Spinal cord (tissue), 10 donors: ENCODE measurements at places on chromosomes 3 and 15. TPM values are rescaled to one million over a fixed set of nuclear protein-coding genes. Genes with fewer than 3 reads are reported as not detected.

- H3K4me3 ChIP-seq, result no peak overlapping the region
- H3K36me3 ChIP-seq, result peaks cover 17% of the 10 kb centered on the region
- H3K4me1 ChIP-seq, result no peaks in the 10 kb centered on the region
- H3K27ac ChIP-seq, result no peak overlapping the region
- no peaks in the 10 kb centered on the region for H3K27me3 ChIP-seq
These were observed 43.5 kb downstream of the ITGB5 start for GRCh38 chr3:124843506-124844177.

DNA sequence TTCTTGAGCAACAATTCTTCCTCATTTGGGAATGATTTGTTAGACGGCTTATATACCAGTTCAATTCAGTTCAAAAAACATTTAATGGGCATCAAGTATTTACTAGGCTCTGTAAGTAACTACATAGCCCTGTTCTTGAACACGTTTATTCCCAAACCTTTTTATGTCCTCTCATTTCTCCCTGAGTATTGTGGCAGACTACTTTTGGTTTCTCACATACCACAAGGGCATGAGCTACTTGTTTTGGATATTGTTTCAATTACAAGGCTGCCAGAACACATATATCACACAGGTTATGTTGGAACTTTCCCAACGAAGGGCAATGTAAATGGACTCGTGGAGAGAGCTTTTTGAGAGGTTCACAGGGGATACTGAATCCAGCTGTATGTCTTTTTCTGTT is 363.8 kb upstream of the NAALADL2 start:
- H3K27ac ChIP-seq, result no peak overlapping the region
- no peaks in the 10 kb centered on the region for H3K4me1 ChIP-seq
- no peak overlapping the region for H3K4me3 ChIP-seq
- no peaks in the 10 kb centered on the region for H3K36me3 ChIP-seq

Gene SCAANT1
- not detected for total RNA-seq

Gene ADAMTS9
- 62.1 TPM for total RNA-seq

Gene COL6A5
- total RNA-seq, result 0.20 TPM

Gene THRB
- total RNA-seq, result 10.5 TPM

Gene WDR93
- 0.69 TPM for total RNA-seq

DNA sequence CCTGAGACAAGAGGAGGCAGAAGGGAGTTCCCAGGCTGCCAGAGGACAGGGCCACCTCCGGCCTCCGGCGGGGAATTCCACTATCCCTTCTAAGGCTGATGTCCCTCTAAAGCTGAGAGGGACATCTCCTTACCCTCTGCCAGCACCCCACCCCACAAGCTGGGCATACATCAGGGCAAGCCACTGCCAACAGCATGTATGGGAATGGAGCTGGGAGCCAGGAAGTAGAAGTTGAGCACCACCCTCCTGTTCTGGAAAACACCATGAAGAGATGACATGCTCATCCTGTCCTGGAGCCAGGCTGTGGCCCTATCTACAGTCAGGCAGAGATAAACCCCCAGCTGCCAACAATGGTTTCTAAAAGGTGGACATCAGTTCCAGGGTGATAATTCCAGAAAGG is 7.1 kb downstream of the PLCD1 start:
- H3K36me3 ChIP-seq, result peaks cover 27% of the 10 kb centered on the region
- DNase-seq, result no peak
- no peaks in the 10 kb centered on the region for H3K27me3 ChIP-seq
- peaks cover 20% of the 10 kb centered on the region for H3K4me1 ChIP-seq
- H3K4me3 ChIP-seq, result no peak overlapping the region

DNA sequence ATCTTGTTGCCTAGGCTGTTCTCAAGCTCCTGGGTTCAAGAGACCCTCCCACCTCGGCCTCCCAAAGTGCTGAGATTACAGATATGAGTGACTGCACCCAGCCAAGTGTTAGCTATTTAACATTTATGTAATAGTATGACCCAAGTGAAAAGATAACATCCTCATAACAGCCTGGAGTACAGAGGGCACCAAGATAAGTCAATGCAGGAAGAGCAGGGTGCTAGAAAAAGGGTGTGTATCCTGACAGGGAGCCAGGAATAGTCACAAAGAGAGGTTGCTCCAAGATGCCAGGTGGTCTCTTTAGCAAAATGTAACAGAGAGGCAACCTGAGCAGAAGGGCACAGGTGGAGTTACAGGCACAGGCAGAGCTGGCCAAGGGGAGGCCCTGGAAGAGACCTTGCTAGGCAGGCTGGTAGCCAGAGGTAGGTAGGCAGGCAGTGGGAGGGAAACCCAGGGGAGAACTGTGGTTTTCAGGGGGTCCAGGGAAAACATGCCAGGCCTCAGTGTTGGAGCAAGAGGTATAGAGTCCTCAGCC is 277.4 kb downstream of the ERC2 start:
- no peaks in the 10 kb centered on the region for H3K36me3 ChIP-seq
- no peaks in the 10 kb centered on the region for H3K27me3 ChIP-seq
- DNase-seq, result no peak
- no peak overlapping the region for H3K4me3 ChIP-seq

Gene GPR27
- 4.2 TPM for total RNA-seq

Gene PYGO1
- total RNA-seq, result 33.6 TPM

DNA sequence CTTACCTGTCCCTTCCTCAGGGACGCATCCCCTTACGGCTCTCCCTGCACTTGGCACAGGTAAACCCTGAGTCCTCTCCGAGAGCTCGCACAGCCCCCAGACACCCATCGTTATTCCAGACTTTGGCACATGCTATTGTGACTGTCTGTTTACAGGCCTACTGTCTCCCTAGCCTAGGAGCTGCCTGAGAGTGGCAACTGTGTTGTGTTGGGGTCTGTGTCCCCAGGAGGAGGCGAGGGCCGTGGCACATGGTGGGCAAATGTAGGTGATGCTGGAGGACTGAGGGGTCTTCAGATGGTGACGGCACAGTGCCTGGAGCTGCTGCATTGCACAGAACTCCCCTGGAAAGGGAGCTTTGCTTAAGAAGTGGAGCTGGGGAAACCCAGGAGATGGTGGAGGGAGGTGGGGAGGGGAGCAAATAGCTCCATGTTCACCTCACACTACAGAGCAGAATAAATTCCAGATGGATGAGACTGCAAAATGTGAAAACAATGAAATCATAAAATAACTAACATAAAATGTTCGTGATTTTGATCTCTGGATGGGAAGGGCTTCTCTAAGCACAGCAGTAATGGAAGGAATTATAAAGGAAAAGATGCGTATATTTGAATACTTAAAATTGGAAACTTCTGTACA is 96.5 kb downstream of the SMAD6 start:
- H3K4me3 ChIP-seq, result no peak overlapping the region
- DNase-seq, result no peak
- H3K27ac ChIP-seq, result no peak overlapping the region
- H3K36me3 ChIP-seq, result no peaks in the 10 kb centered on the region
- H3K4me1 ChIP-seq, result peaks cover 22% of the 10 kb centered on the region

- no peaks in the 10 kb centered on the region for H3K4me1 ChIP-seq
- no peak overlapping the region for H3K27ac ChIP-seq
- DNase-seq, result no peak
These were observed 83.3 kb downstream of the ANKRD28 start for GRCh38 chr3:15714448-15714847.

GRCh38 chr3:74631351-74632140 is 17.1 kb upstream of the CNTN3 start:
- H3K4me1 ChIP-seq, result no peaks in the 10 kb centered on the region
- H3K27ac ChIP-seq, result no peak overlapping the region
- H3K27me3 ChIP-seq, result no peaks in the 10 kb centered on the region
- no peak overlapping the region for H3K4me3 ChIP-seq

Gene KLHL40
- not detected for total RNA-seq

DNA sequence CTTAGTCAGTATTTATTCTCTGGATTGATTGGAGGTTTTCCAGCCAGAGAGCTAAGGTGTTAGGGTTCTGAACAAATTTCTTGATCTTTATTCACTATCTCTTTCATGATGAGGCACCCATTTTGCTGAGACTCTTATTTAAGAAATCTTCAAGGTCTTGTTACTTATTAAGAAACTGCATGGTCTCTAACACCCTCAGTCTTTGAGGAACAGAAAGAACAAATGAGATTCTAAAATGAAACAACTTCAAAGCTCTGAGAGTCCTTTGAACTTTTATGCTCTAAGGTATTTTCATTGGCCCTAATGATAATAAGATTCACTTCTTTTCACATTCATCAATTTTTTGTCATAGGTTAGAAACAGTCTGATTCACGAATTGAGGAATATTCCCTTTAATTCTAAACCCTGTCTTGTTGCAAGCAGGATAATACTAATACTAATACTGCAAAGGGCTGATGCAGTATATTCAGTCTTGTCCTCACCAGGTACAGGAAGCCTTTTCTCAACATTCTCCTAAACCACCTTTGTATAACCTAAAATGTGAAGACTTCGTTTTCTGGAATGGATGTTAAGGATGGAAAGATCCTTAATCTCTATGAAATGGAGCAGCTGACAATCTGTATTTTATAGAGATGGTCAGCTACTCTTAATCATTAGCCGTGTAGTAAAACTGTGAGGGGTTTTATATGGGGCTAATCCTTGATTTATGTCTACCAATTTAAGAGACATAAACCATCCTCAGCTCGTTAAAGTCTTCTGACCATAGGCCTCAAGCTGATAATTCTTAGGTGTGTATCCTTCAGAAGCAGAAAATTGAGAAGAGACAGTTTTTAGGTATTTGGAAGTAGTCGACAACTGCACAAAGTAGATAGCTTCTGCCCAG is 198.3 kb downstream of the OTOL1 start:
- H3K27me3 ChIP-seq, result no peaks in the 10 kb centered on the region
- DNase-seq, result no peak
- no peak overlapping the region for H3K4me3 ChIP-seq
- no peak overlapping the region for H3K27ac ChIP-seq
- no peaks in the 10 kb centered on the region for H3K36me3 ChIP-seq
